ENCODE measurements at places on chromosomes 7 and 10.

DNA sequence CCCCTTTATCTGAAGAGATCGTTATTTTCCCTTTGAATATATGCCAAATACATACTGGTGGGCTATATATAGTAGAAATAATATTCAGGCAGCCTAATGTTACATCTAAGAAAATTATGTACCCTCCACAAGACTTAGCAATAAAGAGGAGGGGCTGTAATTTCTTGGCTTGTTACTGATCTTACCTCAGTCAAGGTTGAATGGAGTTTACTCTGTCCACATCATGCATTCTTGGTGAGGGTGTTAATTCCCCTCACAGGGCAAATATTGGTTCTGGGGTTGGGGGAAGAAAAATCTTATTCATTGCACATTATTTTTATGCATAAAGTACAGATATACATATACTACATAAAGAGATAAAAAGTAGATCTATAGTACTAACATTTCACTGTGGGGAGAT, 145.8 kb upstream of the ANK3 start:
- no peak for DNase-seq

DNA sequence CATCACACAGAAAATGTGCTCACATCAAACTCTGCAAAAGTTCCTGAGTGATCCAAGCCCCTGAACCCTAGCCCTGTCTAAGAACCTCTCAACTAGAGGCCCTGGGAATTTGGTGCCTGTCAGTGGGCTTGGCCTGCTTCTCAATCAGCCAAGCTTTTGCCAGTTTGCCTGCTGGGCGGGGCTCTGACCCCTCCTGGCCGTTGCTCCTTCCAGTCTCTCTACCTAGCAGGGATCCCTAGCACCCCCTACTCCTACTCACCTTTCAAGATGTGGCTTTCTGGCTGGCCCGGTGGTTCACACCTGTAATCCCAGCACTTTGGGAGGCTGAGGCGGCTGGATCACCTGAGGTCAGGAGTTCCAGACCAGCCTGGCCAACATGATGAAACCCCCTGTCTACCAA, 2.1 kb downstream of the KLRG2 start:
- DNase-seq: no peak

DNA sequence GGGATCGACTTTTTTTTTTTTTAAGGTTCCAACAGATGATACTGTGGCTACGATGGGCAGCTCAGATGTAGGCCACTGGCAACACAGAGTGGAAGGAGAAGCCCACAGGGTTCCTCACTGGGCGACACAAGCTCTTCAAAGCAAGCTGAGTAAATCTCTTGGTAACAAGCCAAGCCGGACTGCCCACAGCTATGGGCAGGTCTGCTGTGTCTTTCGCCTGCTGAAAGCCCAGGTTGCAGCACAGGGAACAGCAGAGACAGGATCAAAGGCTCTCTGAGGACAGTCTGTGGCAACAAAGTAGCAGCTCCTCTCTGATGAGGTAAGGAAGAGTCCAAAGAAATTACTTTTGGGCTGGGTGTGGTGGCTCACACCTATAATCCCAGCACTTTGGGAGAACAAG, 83.6 kb downstream of the KCNMA1 start:
- no peak for DNase-seq

DNA sequence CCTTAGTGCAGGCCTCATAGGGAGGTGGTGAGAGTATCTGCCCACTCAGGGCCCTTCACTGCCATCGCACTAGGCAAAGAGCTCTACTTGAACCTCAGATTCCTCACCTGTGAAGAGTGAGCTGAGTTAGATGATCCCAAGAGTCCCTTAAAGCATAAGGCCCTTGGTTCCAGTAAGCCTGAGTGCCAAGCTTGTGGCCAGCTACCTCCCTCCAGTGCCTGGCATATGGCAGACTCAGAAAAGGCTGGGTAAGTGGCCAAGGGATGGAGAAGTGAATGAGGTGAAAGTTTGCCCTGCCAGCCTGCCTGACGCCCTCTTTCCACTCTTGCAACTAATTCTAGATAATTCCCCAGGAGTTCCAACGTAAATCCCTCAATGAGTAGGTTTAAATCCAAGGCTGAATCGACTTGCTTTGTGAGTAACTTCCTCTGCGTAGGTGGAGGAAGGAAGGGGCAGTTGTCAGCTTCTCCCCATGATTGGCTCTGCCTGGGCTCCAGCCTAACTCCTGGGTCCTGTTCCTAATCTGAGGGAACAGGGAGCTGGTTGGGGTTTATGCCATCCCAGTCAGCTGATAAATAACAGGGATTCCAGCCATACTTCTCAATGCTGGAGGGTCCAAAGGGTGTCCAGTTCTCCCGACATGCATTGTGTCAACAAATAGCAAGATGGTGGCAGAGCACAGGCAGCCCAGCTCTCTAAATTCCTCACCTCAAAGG, 14.2 kb downstream of the DUSP5 start:
- no peak for DNase-seq

DNA sequence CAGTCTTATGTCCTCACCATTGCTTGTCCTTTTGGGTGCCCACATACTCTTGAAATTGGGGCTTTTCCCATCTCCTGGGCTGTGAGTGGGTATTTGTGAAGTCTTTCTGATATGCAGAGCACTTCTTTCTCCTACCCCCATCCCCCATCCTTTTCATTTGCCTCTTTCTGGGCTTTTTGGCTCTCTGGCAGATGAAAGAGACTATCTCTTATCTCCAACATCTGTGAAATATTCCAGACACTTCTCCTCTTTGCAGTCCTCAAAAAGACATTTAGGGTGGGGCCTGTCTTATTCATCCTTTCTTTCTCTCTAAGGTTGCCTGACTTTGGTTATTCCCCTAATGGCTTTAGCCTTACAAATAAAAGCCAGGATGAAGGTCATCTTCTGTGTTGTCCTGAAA, 462.2 kb upstream of the MKI67 start:
- DNase-seq: no peak

GRCh38 chr10:99368646-99369045, 39.5 kb downstream of the CNNM1 start:
- no peak for DNase-seq

- DNase-seq: no peak
Observed at GRCh38 chr10:43687373-43687772, 38.7 kb upstream of the ZNF32 start.

DNA sequence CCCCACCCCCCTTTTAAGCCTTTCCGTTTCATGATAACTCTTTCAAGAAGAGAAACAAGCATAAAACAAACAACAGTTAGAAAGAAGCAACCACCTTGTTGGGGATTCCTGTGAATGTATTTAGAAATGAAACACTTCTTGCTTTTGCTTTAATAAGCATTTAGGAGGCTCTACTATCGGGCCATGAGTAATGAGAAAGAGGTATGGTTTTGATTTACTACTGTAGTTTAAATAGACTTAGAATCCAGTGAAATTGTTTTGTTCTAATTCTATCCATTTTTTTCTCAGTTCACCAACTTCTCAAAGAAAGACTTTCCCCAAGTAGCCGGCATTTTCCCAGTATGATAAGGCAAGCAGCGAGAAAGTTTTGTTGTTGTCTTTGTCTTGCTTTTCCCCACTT, 168.7 kb upstream of the HABP2 start:
- DNase-seq: no peak

- no peak for DNase-seq
Observed at GRCh38 chr10:228366-228765, 93.1 kb downstream of the ZMYND11 start.

All from NCI-H1092 (cell line).